T-helper 9 cell (primary cell): ENCODE measurements at places on chromosomes 16 and 17.

GRCh38 chr16:1706386-1707192 is 594 bp downstream of the MAPK8IP3 start:
- DNase-seq: peak; percentile 21

DNA sequence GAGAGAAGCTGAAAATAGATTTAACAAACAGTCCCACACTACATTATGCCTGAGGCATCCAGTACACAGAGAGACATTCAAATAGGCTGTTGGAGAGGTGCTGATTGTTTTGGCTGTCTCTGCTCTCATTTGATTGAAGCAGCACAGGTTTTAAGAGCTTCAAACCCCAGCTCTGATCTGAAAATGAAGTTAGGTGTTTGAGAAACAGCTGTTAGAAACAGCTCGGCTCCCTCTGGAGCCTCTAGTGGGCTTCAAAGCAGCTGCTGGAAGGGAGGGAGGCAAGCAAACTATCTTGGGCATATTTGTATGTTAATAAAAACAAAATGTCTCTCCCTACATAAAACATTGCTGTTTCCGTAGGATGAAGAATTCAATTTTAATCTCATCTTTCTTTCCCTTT is 607.3 kb upstream of the GOT2 start:
- DNase-seq: no peak

GRCh38 chr17:66429680-66430079 is 127.3 kb downstream of the PRKCA start:
- DNase-seq: no peak

DNA sequence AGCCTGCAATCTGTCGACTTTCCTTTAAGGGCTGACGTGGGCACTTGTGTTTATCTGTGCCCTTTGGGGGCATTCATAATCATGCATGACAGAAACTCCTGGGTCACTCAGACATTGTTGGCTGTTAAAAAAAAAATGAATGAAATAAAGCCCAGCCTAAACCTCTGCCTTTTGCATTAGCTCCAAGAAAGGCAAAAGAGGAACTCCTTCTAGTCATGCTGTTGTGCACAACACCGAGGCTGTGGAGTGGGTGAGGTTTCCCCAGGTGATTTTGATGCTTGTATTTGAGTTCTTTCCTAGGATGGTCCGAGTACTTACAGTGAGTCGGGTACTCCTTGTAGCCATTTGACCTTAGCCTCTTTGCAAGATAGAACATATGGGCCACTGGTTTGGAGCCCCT is 49.6 kb upstream of the IRX6 start:
- DNase-seq: no peak

GRCh38 chr17:65660947-65661346 is 99.5 kb upstream of the AXIN2 start:
- no peak for DNase-seq

- no peak for DNase-seq
Measured at GRCh38 chr17:74691151-74691550, 21.6 kb downstream of the CD300LF start.

GRCh38 chr17:75570034-75570676 is 17.4 kb upstream of the MYO15B start:
- DNase-seq: no peak

GRCh38 chr16:11298143-11298900 is 17.2 kb upstream of the PRM1 start:
- DNase-seq: no peak

DNA sequence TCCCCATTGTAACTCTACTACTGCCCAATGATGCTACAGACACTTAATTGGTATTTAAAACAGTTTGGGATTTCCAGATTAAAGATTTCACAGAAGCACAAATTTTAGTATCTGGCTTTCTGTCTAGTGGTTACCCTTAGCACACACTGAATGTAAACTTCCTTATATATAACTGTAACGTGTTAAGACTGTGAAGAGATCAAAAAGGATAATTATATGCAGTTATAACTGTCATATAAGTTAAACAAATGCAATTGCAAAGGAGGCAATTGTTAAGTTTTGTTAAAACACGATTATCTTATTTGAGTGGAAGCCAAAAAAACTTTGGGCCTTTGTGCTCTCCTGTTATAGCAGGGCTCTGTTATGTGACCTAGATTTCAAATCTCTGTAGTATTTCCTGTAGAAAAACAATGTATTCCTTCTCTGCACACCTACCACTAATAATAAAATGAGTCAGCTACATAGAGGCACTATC is 147.9 kb downstream of the STXBP4 start:
- DNase-seq: no peak

DNA sequence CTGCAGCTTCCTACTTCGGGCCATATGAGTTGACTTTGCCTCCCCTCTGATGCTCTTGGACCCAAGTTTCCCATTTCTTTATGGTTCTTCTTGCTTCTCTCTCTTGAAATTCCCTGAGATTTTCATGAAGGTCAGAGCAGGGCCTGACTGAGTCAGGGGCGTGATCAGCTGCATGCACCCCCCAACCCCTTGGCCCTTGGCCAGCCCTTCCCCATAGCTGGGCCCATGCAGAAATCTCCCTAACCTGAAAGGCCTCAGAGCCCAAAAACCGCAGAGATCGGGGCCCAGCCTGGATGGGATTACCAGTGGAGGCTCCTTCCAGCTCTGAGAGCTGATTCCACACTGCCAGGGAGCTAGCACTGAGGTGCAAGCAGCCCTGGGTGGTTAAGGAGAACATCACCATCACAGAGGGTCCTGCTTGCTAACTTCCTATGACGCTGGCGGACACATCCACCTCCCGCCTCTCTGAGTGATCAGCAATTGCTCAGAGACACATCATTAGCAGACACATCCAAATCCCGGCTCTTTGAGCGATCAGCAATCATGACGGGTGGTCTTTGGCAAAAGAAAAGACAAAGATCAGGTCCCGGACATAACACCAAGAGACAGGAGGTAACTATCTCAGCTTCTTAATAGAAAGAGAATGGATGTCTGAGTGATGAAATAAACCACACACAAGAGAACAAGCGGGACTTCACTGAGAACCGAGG is 161.5 kb downstream of the C16orf78 start:
- no peak for DNase-seq

GRCh38 chr17:20103454-20104446 is 94.6 kb downstream of the SPECC1 start:
- no peak for DNase-seq

DNA sequence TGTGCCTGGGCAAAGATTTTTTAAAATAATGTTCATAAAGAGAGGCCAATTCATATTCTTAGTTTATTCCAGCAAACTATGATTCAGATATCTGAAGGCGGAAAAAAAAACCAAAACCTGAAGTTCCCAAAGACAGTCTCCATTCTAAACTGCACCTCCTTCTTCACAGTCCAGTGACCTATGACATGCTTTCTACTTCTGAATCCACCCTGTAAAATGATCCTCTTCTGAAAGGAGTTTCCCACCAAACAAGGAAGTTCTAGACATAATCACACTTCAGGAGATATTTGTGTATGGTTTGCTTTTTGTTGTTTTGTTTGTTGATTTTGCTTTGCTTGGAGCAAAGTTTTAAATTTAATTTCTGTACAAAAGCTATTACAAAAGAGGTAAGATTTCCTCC is 12.9 kb upstream of the CHST4 start:
- no peak for DNase-seq

GRCh38 chr17:56436142-56436541 is 157.4 kb upstream of the NOG start:
- no peak for DNase-seq

GRCh38 chr16:16095646-16096045 is 127.6 kb downstream of the ABCC6 start:
- DNase-seq: no peak

GRCh38 chr16:23323224-23324030 is 21.3 kb downstream of the SCNN1B start:
- no peak for DNase-seq

- no peak for DNase-seq
Measured at GRCh38 chr17:41467561-41467960, 375 bp upstream of the KRT32 start.

- no peak for DNase-seq
Measured at GRCh38 chr16:17461951-17462729, 8.6 kb downstream of the XYLT1 start.
